H4 (cell line): ENCODE measurements at places on chromosomes 1 and 21. TPM values are rescaled to one million over a fixed set of nuclear protein-coding genes. Genes with fewer than 3 reads are reported as not detected.
A peak's percentile ranks its signal among the peaks of the same experiment; 100 is the strongest.

Gene CHI3L2
- not detected in 2 replicates for total RNA-seq

Gene DTL
- 33.2 and 34.5 TPM in 2 replicates for total RNA-seq

Gene LMX1A
- not detected in 2 replicates for total RNA-seq

Gene TSPEAR
- 0.08 TPM in 1 of 2 replicates, not detected in the other for total RNA-seq

Gene LGR6
- 0.29 TPM in 1 of 2 replicates, not detected in the other for total RNA-seq

Gene ITLN1
- total RNA-seq, result not detected in 2 replicates

Gene NEXN
- 1.6 and 2.4 TPM in 2 replicates for total RNA-seq

Gene PKLR
- total RNA-seq, result not detected in 2 replicates

DNA sequence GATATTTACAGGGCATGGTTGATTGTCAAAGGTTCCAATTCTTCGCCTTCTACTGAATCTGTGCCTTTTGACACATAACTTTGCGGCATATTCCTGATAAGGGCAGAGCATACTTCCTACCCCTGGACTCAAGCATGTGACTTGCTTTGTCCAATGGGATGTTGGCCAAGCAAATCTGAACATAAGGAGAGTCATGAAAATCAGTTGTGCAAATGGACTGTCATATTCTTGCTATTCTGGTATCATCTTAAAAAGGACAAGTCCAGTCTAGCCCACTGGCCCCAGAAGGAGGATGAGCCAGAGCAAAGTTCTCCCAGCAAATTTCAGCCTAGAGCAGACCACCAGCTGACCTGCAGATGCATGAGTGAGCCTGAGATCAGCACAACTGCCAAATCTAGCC lies 41.0 kb upstream of the MUTYH start:
- no peak for DNase-seq

- DNase-seq, result no peak
Observed at GRCh38 chr1:230899841-230900251, 31.5 kb upstream of the C1orf198 start.

DNA sequence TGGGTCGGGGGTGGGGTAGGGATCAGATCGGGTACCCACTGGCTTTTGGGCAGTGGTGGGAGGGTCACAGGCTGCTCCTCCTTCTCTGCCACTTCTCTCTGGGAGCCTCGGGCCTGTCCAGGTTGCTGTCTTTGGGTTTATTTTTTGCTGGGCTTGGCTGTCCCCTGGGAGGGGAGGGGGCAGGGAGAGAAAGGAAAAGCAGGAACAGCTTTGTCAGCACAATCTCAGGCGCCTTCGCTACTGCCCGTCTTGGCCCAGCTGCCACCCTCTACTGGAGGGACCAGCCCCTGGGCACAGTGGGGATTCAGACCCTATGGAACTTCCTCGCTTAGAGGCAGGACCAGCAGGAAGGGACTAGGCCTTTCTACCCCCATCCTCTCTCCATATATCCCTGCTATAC lies 8.4 kb downstream of the KCNQ4 start:
- DNase-seq, result no peak

- no peak for DNase-seq
Observed at GRCh38 chr1:158002631-158003405, 9.4 kb downstream of the KIRREL1 start.

DNA sequence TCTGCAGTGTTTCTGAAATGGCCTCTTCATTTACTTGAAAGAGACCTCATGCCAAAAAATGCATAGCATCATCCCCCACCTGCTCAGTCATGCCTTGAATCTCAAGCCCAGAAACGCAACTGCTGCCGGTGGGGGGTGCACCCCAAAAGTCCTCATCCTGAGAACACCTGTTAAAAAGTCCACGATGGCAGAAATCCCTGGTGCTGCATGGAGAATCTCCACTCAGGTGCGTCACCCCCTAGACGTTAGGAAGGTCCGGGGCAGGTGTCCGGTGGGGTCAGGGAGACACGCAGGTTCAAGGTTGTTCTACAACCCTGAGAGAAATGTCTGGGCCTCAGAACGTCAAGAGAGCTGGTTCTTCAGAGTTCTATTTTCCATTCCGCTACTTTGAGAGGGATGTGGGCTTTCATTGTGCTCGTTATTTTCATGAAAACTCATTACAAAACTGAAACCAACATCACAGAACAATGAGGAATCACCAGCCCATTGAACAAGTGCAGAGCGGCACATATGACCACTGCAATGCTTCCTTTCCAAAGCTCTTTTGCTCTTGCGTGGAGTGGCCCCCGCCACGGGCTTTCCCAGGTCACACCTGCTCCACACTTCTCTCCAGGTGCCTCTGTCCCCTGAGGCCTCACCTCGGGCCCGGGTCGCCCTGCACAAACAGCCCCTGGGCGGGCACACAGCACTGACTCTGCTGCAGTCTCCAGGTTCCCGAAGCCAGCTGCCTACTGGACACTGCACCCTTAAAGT lies 201.9 kb downstream of the TOMM20 start:
- DNase-seq, result no peak

- peak; percentile 35 for DNase-seq
Observed at GRCh38 chr1:77536813-77537212, 145.6 kb downstream of the ZZZ3 start.

- DNase-seq, result no peak
Observed at GRCh38 chr1:32247983-32248889, 1.2 kb downstream of the FAM167B start.

- peak; percentile 43 for DNase-seq
Observed at GRCh38 chr1:30901798-30902581, 6.6 kb downstream of the SDC3 start.

GRCh38 chr1:160007577-160008200 lies 24.1 kb downstream of the PIGM start:
- DNase-seq, result no peak

DNA sequence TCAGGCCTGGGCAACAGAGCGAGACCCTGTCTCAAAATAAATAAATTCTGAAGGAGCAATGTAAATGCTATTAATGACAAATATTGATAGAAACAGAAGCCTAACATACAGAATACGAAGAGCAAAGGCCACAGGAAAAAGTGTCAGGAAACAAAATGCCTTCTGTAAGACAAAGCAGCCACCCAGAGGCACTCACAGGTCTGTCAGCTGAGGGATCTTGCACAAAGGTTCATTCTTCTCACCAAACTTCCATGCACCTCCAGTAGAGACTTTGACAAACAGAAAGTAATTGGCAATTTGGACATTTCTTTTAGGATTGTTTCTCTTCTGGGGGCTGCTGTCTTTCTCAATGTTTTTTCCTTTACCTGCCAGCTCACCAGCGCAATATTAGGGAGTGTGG lies 1.2 kb upstream of the ALDH9A1 start:
- DNase-seq, result no peak

DNA sequence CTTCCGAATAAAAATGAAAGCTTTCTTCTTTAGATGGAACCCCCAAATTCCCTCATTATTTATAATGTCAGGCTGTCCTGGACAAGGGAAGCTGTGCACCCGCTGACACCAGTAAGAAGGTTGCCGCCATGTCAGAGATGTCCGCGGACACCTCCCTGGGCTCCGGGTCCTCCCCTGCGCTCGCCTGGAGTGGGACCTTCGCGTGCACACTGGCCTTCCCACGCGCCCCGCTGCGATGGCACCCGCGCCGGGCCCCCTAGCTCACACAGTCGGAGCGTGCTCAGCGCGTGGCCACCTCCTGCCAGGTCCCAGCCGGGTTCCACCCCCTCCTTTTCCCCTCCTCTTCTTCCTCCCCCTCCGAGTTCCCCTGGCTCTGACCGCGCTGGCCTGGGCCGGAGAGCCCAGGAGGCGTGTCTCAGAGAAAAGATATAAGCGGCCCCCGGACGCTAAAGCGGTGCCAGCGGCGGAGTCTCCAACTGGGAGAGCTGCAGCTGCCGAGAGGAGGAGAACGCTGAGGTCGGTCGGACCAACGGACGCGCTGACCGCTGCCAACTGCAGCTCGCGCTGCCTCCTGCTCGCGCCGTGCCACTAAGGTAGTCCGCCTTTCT lies at the start of gene G0S2:
TSS of gene G0S2 (plus strand) at position 456 of the 608 bp plus-strand sequence. CDS start 273 bp downstream, outside the sequence.
- no peak for DNase-seq

DNA sequence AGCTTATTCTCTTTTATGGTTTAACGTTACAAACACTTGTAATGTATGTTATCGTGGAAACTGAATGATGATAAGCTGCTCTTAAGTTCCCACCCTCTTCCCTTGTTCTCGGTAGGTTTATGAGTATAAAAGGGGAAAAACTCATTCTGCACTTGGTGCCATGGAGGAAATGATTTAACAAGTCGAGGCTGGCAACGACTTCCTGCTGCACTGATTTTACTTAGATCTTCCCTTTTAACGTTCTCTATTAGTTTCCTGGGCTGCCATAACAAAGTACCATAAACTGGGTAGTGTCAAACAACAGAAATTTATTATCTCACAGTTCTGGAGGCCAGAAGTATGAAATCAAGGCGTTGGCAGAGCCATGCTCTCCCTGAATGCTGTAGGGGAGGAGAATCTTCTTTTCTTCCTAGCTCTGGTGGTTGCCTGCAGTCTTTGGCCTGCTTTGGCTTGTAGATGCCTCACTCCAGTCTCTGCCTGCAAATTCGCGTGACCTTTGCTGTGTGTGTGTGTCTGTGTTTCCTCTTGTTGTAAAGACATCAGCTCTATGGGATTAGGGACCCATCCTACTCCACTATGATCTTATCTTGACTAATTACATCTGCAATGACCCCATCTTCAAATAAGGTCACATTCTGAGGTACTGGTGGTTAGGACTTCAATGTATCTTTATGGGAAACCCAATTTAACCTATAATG lies 26.3 kb downstream of the HUNK start:
- DNase-seq, result no peak

DNA sequence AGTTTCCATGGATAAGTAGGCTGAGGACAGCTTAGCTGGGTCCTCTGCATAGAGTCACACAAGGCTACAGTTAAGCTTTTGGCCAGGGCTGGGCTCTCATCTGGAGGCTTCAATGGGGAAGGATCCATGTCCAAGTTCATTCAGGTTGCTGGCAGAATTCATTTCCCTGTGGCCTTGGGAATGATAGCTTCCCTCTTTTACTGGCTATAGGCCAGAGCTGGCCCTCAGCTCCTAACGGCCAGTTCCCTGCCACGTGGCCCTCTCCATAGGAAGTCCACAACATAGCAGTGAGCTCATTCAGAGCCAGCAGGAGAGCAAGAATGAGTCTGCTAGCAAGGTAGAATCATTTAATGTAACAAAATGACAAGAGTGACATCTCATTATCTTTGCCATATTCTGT lies 15.1 kb upstream of the PODN start:
- DNase-seq, result peak; percentile 38

DNA sequence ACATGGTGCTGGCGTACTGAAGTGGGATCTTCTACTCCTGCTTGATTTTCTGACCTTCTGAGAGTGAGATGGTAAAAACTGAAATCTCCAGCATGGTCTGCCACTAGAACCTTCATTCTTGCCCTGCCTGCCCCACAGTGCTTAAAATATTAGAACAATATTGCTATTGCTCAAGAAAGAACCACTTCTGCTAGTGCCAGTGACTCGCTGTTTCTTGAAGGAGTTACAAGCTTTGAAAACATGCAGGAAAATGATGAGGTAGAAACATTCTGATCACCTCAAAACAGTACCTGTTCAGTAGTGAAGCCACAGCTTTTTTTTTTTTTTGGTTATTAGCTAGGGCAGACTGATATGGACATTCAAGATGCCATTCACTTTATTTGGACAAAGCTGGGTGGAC lies 95.3 kb downstream of the BACH1 start:
- no peak for DNase-seq

DNA sequence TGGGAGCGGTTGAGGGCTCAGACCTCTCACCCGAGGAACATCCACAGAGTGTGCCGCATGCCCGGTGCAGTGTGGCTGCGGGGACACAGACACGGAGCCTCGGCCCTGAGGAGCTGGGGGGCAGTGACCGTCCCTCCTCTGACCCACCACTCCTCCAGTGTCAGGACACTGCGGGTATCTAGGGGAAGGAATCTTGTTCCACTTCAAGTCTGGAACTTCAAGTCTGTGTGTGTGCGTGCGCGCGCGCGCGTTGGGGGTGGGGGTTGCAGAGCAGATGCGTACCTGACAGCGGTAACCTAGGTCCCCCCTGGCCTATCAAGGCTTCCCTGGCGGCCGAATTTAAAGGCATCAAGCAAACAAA lies 17.3 kb downstream of the PCSK9 start:
- no peak for DNase-seq

GRCh38 chr1:109243221-109243620 lies 6.1 kb upstream of the CELSR2 start:
- no peak for DNase-seq

DNA sequence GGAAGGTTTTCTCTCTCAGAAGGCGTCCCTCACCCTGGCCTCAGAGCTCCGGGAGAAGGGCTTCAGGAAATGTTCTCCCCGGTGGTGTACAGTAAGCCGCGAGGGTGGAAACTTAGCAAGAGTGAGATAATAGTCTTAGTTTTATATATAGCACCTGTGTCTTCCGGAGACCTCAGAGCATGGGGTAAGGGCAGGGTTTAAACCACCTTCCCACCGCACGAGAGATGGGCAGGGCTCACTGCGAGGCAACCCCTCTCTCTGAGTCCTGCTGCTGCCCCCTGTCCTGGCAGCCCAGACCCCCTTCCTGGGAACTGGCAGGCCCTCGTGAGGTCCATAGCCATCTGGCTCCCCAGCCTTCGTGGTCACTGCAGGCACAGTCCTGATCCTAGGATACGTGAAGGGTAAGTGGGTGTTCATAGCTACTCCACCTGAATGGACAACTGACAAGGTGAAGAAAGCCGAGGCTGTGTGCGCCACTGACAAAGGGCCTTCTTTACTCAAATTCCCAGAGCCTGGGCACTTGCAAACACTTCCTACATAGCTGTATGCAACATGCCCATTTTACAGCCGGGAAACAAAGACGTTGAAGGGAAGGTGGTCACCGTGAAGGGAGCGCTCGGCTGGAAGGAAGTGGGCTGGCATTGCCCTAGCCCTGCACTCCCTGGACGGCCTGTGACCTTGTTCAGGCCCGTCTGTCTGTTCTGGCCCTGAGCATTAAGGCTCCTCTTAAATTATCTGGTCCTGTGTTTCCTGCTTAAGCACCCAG lies 26.9 kb downstream of the ITPKB start:
- no peak for DNase-seq

DNA sequence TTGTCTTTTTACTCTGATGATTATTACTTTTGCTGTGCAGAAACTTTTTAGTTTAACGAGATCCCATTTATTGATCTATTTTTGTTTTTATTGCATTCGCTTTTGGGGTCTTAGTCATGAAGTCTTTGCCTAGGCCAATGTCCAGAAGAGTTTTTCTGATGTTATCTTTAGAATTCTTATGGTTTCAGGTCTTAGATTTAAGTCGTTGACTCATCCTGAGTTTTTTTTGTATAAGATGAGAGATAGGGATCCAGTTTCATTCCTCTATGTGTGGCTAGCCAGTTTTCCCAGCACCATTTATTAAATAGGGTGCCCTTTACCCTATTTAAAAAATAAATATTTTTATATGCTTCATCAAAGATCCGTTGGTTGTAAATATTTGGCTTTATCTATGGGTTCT lies 13.2 kb downstream of the MAN1C1 start:
- DNase-seq, result no peak

DNA sequence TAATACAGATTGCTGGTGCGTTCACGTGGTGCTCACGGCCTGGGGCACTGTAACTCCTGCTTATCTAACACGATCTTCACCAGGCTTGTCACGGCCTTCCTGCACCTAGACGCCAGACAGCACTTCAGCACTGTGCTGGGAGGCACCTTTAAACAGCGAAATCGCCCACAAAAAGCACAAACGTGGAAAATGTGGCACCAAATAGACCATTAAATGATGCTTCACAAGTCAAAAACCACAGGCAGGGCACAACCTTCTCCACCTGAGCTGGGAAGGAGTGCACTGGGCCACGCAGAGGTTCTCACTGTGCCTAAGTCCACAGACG lies 20.0 kb downstream of the IBA57 start:
- no peak for DNase-seq
